ENCODE measurements at places on chromosomes 2 and 18.

DNA sequence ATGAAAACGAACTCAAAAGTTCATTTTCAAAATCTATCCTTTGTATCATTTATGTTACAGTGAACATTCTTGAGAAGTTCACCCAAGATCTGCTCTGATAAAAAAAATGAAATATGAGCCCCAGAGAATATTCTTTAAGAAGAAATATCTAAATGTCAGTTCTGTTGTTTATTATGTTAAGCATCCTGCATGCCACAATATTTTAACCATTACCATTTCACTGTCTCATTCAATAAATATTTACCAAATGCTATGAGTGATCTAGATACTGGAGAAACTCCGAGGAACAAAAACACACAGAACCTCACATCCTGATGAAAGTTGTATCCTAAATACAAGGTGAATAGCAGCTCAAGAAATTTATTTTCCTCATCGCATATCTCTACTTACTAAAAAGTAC, 170.2 kb downstream of the ZNF385B start:
- DNase-seq = no peak

DNA sequence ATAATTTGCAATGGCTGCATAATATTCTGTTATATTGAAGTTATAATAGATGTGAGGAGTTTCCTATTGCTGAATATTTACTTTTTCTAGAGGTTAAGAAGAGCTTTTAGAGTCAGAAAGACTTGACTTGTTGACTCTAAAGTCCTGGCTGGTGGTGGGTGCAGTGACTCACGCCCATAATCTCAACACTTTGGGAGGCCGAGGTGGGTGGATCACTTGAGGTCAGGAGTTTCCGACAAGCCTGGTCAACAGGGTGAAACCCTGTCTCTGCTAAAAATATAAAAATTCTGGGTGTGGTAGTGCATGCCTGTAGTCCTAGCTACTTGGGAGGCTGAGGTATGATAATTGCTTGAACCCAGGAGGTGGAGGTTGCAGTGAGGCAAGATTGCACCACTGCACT, 33.9 kb upstream of the ATIC start:
- no peak for DNase-seq

DNA sequence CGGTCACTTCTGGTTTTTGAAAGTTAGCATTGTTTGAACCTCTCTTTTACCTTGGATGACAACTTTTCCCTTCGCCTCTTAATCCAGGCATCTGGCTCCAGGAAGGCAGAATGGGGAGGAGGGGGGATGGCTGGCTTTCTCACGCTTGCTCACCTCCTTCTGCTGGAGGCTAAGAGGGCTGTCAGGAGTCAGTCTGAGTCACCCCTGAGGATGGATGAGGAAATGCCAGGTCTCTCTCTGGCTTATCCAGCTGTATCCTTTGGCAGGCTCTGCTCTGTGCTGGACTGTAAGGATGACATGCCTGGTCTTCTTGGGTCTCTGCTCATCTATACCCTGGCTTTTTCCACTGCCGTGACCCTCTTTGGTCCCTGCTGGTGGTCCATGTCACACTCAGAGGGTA, 142.9 kb upstream of the GYPC start:
- no peak for DNase-seq

GRCh38 chr2:239621611-239622010, 220.8 kb upstream of the HDAC4 start:
- DNase-seq = no peak

DNA sequence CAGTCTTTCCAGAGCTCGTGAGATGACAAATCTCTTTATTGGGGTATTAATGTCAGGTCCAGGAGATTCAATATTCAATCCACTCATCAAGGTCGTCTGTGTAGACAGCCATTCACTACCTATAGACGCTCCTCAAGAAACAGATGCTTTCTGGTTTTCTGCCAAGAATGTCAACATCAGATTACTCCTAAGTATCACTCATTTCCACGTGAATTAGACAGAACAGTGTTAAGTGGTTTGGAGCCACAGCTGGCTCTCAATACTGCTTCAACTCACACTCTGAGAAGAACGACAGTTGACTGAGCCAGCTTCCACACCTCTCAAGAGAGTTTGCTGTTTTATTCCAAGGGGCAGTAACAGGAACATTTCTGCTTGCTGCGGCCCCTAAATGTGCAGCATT, 113.5 kb upstream of the NEDD4L start:
- DNase-seq = no peak

- DNase-seq = no peak
Measured at GRCh38 chr2:6675791-6676190, 189.9 kb downstream of the CMPK2 start.

GRCh38 chr2:137333386-137334165, 568.2 kb downstream of the THSD7B start:
- DNase-seq = no peak

DNA sequence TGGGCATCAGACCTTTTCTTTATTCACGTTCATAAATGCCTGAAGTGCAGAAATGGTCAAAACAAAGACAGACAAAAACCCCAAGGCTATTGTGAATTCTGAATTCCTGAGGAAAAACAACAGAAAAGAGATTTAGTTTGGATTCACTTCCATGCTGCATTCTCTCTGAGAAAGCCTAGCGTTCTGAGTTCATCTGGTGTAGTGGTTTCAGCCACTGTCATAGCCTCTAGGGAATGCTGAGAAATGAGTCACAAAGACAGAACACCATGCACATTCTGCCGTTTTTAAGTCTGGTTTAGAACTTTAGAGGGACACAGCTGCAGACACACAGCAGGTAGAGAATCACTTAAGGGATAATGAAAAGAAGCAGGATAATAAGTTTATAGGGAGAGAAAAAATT, 93.8 kb downstream of the LRP1B start:
- no peak for DNase-seq

- no peak for DNase-seq
Measured at GRCh38 chr2:36404754-36405153, 49.2 kb downstream of the CRIM1 start.

DNA sequence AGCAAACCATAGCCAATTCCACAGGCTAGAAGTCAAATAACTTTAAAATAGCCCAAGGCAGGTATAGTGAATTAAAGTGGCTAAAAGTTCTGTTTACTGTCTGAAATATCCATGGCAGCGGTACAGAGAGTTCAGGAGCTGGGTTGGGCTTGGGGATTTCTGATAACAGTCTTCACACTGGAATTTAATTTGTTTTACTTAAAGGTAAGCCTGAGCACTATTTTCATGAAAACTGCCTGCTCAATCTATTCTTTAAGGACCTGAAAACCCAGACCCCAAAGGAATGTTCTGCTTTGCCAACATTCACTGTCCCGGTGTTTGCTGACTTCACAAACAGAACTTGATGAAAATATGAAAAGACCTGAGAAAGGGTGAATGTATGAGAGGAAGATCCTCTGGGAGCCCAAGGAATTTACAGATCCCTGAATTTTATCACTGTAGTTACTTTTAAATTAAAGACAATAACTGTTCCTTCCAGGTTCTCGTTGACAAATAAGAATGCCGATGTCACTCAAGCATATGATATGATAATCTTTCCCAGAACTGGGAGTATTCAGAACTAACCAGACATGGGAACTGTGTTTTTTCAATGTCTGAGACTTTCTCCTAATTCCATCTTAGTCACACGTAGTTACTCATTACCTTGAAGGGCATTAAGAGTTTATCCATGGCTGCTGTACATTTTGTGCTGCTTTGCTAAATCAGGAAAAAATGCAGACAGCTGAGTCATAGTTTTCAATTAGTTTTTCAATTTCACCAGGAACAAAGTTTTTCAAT, 28.3 kb upstream of the ITGB6 start:
- no peak for DNase-seq

Data from activated effector memory CD4-positive, alpha-beta T cell treated with Interleukin-2 at 50 U/mL for 16 hours (primary cell).